ENCODE measurements at places on chromosomes 11 and 22. TPM values are rescaled to one million over a fixed set of nuclear protein-coding genes. Genes with fewer than 3 reads are reported as not detected.
A peak's percentile ranks its signal among the peaks of the same experiment; 100 is the strongest.

DNA sequence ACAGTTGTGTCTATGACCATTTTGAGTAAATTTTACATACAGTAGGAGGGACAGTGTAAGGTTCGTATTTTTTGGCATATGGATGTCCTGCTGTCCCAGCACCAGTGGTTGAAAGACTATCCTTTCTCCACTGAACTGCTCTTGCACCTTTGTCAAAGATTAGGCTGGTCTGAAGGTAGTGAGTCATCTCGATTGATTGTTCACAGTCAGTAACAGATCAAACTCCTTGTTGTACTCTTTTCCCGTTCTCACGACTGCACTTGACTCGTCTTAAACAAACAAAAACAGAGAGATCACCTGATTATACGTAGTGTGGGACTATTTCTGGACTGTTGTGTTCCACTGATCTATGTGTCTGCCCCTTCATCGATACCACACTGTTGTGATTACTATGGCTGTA is 77.1 kb downstream of the DGCR2 start:
- no peak for DNase-seq

The TRPM5 gene
- polyA plus RNA-seq, result not detected

The KIRREL3 gene
- 2.3 TPM for polyA plus RNA-seq

The IGLL1 gene
- not detected for polyA plus RNA-seq

DNA sequence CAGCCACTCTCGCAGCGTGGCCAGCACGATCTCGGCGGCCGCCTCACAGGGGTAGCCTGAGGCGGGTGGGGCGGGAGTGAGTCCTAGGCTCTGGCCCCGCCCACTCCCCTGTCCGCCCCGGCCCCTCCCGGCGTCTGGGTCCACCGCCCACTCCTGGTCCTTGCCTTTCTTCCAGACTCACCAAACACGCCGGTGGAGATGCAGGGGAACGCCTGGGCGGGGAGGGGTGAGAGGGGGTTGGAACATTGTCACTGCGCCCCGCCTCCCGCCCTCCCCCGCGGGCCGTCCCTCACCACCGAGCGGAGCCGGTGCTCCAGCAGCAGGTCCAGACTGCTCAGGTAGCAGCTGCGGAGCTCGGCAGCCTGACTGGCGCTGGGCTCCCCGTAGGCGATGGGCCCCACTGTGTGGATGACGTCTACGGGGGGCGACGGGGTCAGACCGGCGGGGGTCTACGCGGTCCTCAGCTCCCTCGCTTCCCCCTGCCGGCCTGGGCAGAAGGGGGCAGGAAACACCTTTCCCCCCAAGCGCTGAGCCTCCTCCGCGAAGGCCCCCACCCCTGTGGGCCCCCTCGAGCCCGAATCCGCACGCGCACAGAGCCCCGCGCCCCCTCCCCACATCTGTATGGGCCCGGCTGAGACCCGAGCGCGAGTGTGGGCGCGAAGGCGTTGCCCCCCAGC is 13.2 kb downstream of the OTUB1 start:
- DNase-seq, result no peak

The AGBL2 gene
- polyA plus RNA-seq, result 2.2 TPM

The DUSP8 gene
- 2.1 TPM for polyA plus RNA-seq

The KCNJ4 gene
- not detected for polyA plus RNA-seq

DNA sequence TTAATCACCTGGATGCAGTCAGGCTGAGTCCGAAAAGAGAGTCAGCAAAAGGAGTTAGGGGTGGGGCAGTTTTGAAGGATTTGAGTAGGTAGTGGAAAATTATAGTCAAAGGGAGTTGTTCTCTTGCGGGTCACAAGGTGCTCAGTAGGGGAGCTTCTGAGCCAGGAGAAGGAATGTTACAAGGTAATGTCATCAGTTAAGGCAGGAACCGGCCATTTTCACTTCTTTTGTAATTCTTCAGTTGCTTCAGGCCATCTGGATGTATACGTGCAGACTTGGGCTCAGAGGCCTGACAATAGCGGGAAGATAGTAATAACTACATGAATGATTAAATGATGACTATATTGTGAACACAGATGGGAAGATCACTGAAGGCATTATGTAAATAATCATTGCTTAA is 6.2 kb downstream of the SC5D start:
- no peak for DNase-seq

DNA sequence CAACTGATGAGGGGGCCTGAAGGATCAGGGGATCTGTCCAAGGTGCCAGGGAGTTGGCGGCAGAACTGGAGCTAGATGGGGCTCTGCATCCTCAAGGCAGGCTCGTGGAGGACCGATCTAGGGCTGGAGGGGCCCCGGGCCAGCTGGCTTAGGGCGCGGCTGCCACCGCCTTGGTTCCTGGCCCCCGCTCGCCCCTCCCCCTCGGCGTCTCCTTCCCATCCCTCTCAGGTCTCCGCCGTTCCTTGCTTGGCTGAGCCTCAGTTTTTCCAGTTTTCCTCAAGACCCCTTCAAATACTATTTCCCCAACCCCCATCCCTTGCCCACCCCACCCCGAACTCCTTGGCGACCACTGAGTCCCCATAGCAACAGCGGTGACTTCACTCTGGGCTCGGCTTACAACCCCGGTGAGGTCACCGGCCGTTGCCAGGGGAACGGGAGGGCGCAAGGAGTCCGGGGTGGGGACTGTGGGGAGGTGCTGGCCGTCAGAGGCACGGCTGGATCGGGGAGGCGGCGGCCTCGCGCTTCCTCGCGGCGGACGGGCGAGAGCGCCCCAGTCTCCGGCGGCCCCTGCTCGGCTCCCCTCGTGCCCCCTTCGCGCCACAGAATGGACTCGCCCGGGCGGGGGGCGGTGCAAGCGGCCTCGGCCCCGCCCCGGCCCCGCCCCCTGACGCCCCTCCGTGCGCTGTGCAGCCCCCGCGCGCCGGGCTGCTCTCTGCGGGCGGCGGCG is 7.5 kb downstream of the FREY1 start:
- peak; percentile 63 for DNase-seq

The B4GALNT4 gene
- 7.8 TPM for polyA plus RNA-seq

GRCh38 chr11:47536915-47537314 is 16.0 kb downstream of the CELF1 start:
- no peak for DNase-seq

DNA sequence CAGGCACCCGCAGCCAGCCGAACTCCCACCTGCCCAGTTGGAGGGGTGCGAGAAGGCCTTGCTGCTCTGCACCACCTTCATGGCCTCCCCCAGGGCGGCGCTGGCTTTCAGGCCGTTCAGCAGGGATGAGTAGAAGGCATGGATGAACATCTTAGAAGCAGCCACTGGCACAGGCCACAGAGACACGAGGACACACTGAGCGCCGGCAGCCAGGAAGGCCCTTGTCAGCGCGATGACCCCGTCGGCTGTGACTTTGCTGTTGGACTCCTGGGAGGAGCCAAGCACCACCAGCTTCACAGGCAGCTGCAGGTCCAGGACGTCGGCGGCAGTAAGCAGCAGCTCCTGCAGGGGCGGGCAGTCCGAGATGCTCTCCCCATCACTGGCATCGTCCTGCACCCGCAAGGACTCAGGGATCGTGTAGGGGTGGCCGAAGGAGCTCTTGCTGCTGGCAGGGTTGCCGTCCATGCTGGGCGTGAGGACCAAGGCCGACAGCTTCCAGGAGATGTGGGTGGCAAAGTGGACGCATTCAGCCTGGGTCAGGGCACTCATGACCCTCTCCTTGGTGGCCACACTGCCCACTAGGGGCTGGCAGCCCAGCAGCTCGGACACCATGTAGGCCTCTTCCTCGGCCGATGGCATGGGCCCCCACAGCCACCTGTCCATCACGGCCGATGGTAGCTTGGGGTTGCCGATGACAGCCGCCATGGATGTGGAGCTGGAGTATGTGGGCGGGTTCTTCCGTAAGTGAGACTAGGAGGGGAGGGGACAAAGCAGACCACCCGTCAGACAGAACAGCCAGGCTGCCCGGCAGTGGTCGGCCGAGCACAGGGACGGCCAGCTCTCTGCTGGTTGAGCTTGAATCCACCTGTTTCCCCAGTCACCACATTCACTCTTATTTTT is 79.7 kb upstream of the PITPNB start:
- DNase-seq, result no peak

GRCh38 chr22:37804881-37805809 is 2.6 kb upstream of the GCAT start:
- DNase-seq, result no peak

DNA sequence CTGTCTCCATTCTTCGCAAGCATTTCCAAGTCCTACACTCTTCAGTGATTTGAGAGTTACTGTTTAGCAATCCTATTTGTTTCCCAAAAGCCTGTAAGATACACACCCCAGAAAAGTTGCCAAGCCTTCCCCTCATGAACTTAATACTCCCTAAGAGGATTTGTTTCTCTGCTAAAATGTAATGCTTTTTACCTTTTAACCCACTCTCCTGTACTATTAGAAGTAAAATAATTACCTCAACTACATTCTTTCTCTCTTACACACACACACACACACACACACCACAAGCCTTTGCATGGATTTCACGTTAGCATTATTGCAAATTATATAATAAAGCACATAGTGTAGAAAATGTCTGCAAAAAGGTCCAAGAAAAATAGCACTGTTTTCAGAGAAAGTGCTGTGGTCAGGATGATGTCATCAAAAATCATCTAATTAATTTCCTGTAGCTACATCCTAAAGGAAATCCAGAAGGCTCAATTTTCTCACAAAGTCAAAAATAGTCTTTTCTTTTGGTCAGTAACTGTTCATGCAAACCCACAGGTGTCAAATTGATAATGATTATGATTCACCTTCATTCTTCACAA is 364.1 kb upstream of the PITPNB start:
- DNase-seq, result no peak

The INPP5J gene
- polyA plus RNA-seq, result 0.91 TPM

DNA sequence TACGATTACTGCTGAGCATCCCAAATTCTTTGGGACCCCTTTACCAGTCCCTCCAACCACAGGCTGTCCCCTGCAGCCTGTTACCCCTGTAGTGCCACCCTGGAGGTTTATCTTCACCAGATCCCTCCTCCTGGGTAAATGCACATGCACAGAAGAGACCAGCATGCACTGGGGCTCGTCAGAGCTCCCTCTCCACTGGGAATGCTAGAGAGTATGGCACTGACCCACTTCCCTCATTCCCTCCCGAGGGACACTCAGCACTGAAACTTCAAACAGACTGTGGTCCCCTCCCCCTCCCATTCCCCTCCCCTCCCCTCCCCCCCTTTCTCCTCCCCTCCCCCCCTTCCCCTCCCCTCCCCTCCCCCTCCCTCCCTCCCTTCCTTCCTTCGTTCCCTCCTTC is 49.1 kb downstream of the C11orf91 start:
- no peak for DNase-seq

- DNase-seq, result no peak
Measured at GRCh38 chr11:121132211-121132976, 31.4 kb downstream of the TECTA start.

GRCh38 chr22:50186761-50187523 is 1.2 kb downstream of the TRABD start:
- DNase-seq, result no peak

DNA sequence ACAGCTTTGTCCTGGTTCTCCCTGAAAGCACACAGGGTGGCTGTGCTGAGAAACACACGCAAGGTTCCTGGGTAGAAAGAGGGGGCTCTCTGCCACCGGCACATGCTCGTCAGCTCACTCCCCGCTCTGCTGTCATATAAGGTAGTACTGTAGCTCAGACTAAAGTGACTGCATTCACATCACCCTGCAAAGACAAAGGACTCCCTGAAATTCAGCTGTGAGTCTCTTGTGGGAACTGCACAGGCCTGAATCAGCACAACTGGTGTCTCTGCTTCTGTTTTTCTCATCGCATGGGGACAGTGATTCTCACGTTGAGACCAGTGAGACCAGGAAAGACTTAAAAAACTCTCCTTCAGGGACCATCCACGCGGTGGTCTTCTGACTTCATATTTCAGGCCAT is 124.1 kb upstream of the BID start:
- no peak for DNase-seq

DNA sequence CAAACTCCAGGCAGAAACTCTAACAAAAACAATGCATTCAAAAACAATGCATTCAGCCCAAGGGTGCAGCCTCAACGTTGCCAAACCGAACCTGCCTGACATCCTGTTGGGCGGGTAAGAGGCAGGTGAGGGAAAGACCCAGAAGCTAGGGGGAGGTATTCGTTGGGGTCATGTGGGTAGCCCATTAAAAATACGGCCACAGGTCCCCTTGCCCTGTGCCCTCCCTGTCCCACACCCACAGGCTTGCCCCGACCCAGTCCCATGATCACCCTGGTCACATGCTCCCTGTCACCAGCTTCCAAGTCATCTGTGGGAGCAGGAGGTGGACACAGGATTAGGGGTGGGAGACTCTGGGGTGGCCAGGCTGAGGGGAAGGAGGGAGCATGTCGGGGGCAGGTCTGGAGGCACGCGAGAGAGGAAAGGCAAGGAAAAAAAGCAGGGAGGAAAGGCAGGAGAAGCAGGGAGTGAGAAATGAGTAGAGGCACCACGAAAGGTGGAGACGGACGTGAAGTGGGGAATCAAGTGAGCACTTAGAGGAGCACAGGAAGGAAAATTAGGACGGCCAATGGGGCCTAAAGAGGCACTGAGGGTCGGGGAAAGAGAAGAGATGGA is 683 bp downstream of the PLA2G6 start:
- no peak for DNase-seq

DNA sequence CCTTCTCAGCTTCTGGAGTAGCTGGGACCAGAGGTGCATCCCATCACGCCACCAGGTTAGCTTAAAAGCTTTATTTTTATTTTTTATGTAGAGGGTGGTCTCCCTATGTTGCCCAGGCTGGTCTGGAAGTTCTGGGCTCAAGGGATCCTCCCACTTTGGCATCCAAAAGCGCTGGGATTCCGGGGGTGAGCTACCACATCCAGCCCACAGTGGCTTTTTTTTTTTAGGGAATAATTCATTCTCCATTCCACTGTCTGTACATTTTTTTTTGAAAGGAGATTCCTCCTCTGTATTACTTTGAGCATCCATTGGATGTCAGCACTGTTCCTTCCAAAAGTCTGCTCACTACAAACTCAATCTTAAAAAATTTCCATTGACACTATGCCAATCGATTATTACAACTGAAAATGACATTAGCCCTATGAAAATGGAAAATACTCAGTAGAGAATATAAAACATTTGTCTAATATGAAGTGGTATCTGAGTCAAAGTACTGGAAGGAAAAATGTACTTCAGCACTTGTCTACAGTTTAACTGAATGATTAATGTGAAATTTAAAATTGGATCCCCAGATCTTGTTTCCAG is 1.3 kb upstream of the LPXN start:
- no peak for DNase-seq

The ALG8 gene
- polyA plus RNA-seq, result 80.0 TPM

The LRRC56 gene
- 1.5 TPM for polyA plus RNA-seq

GRCh38 chr11:16226245-16226644 is 130.1 kb downstream of the SOX6 start:
- no peak for DNase-seq

The ASRGL1 gene
- polyA plus RNA-seq, result 0.48 TPM

The FXYD6 gene
- polyA plus RNA-seq, result 21.4 TPM

The PHOX2A gene
- polyA plus RNA-seq, result not detected

The OR6A2 gene
- polyA plus RNA-seq, result 0.06 TPM

GRCh38 chr11:33377412-33378370 is 120.5 kb downstream of the HIPK3 start:
- DNase-seq, result no peak

The MRGPRE gene
- polyA plus RNA-seq, result not detected
